ENCODE measurements at places on chromosomes 4 and X.

DNA sequence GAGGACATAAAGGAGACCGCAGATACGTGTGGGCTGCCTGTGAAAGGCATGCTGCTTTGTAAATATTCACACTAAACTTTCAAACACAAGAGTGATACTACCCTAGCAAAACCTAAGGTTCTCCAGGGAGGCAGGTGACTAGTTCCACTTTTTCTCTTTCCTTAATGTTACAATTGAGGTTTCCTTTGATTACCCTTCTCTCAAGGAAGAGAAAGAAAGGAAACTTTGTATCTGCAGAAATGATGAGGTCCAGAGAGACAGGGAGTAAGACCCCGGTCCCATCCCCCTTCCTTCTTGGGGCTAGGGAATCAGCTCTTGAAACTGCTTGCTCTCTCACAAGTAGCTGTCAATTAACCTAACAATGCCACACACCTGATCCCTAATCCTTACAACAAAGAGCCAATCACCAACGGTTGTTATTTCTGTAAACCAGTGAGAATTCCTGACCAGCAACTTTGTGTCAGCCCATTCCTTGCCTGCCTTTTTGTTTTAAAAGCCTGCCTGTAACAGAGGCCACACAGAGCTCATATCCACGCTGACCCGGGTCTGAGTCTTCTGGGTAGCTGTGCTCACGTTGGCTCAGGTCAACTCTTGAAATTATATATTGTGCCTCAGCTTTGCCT lies 754.8 kb upstream of the FRG1 start:
- no peak for DNase-seq

DNA sequence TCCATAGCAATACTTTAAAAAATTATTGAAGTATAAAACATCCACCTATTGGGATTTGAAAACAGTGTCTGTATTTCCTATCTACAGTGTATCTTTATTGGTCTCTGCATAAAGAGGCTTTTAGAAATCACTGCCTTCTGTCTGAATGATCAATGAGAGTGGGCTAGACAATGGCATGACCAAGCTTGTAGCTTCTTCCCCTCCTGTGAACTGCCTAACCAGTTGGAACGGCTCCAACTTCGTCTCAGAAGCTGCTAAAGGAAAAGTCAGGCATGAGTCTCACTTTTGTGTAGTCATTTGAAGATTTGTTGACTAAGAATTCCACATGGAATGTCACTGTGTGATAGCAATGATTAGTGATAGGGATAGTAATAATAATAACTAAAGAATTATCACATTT lies 64.2 kb downstream of the INTS12 start:
- DNase-seq: no peak

- DNase-seq: no peak
These were observed 131.9 kb downstream of the FHIP1A start for GRCh38 chr4:151540728-151541388.

- DNase-seq: peak; percentile 77
These were observed 733 bp downstream of the FRYL start for GRCh38 chr4:48779095-48779997.

- DNase-seq: no peak
These were observed 128.2 kb downstream of the CPEB2 start for GRCh38 chr4:15130441-15130840.

DNA sequence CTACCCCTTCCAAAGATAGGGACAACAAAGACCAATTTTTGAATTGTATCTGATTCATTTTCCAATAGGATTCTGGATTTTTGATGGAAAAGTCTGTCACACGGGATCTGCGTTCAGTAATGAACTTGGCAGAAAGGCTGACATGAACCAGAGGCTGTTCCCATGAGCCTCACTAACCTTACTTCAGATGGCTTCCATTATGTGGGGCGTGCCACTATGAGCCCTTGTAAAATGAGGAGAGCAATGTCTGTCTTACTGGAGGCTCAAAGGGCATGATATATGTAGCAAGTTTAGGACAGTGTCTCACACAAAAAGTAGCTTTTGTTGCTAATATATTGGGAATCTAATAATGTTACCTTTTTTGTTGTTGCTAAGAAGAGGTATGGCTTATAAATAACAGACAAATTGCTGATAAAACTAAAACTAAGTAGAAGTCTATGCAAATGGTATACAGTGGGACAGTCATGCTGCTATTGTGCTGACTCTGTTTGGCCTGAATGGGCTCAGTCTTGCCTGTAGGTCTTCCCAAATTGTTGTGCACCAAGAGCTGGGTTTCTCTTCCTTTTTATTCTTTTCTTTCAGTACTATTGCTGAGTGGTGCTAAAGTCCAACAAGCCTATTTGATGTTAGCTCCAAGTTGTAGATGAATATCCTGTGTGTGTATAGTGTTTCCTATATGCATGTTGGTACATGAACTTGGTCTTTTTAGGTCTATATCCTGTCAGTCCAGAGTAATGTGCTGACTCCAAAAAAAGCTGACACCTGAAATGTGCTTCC lies 132.1 kb downstream of the SPRY1 start:
- DNase-seq: no peak

DNA sequence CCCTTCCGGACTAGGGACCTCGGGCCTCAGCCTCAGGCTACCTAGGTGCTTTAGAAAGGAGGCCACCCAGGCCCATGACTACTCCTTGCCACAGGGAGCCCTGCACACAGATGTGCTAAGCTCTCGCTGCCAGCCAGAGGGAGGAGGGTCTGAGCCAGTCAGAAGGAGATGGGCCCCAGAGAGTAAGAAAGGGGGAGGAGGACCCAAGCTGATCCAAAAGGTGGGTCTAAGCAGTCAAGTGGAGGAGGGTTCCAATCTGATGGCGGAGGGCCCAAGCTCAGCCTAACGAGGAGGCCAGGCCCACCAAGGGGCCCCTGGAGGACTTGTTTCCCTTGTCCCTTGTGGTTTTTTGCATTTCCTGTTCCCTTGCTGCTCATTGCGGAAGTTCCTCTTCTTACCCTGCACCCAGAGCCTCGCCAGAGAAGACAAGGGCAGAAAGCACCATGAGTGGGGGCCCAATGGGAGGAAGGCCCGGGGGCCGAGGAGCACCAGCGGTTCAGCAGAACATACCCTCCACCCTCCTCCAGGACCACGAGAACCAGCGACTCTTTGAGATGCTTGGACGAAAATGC lies at the start of gene WAS:
Gene WAS, plus strand, starts transcription at position 389 of the 572 bp plus-strand sequence. Its CDS starts 55 bp downstream, at position 444.
- peak; percentile 79 for DNase-seq

DNA sequence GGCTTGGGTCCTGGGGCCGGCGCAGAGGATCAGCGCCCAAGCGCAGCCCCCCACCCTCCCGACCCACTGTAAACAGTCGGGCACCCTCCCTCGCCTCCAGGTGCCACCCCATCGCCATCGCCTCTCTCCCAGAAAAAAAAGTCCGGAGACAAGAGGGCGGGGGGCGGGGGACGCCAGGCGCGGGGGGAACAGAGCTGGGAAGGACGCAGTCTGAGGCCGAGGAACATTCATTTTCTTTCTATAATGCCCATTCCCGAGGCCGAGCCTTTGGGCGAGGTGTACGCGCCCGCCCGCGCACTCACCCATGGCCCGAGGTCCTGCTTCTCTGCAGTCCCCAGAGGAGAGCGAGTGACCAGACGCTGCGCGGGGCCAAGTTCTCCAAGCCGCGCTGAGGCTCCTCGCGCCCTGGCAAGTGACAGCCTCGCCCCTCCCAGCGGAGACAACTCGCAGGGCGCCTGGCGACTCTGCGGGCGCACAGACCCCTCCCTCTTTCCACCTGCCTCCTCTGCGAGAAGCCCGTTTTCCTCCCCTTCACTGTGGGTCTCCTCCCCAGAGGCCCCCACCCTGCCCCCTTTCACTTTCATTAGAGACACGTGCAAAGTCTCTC lies 63.5 kb upstream of the WDR17 start:
- DNase-seq: peak; percentile 70

GRCh38 chrX:44343412-44344141 lies at the start of gene EFHC2:
TSS of gene EFHC2 (minus strand) at chrX:44343672. CDS start at chrX:44343588, 84 bp downstream.
- DNase-seq: peak; percentile 20

GRCh38 chr4:104447294-104447693 lies 47.4 kb downstream of the CXXC4 start:
- no peak for DNase-seq

DNA sequence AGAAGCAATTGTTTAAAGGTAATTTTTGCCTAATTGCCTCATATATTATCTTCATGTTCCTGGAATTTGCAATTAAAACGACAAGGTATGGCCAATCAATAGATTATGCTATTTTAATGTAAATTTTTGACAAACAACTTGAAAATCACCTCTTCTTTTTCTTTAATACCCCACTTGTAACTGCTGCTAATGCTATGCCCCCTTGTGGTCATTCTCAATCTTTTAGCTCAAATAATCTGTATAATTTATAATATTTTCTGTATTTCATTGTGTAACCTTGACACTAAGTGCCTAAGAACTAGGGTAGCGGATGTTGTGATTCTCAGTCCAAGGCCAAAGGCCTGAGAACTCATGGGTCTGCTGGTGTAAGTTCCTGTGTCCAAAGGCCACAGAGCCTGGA lies 831.7 kb upstream of the POU3F4 start:
- no peak for DNase-seq

DNA sequence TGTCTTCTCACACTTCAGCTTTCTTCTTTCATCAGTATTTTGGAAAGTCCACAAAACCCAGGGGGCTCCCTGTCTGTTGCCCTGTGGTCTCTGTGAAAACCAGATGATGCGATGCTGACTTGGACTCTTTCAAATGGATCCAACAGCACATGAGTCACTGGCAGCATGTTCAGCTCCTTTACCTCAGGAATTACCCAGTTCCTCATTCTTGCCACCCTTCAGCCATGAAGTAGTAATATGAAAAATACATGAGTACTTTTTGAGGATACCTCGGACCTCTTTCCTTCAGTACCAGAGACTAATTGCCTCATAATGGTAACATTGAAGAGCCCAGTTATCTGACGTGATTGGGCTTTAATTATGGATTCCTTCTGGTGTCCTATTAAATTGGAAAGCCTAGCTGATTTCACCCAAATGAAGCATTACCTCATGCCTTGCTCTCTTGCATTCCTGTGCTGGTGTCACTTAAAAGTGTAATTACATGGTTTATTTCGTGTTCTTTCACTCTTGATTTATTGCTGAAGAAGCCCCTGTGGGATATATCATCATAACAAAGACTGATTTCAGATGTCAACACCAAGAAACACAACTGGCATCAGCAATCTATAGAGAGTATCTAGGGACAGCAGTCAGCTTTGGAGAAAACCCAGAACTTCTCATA lies 63.4 kb downstream of the NFKB1 start:
- DNase-seq: peak; percentile 17

Measured in GM13976 (cell line).